ENCODE measurements at places on chromosomes 2 and 18.
A peak's percentile ranks its signal among the peaks of the same experiment; 100 is the strongest.

GRCh38 chr2:678964-679363, 1.8 kb upstream of the TMEM18 start:
- DNase-seq: no peak

- peak; percentile 82 for DNase-seq
Observed at GRCh38 chr2:144516981-144517865, 2.7 kb downstream of the ZEB2 start.

DNA sequence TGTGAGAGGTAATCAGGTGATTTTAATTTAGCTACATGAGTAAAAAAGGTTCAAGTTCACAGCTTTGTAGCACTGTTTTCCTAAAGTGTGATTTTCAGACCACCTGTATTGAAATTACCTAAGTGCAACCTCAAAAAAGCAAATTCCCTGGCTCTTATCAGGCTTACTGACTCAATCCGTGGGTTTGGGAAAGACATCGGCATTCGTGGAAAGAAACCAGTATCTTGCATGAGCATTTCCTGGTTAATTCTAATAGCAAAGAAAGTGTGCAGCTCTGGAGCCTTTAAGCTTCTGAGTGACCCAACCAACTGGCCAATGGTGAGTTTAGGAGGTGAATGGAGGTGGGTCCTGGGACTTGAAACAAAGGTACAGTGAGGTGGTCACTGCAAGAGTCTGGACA, 300.9 kb downstream of the NBAS start:
- DNase-seq: no peak

DNA sequence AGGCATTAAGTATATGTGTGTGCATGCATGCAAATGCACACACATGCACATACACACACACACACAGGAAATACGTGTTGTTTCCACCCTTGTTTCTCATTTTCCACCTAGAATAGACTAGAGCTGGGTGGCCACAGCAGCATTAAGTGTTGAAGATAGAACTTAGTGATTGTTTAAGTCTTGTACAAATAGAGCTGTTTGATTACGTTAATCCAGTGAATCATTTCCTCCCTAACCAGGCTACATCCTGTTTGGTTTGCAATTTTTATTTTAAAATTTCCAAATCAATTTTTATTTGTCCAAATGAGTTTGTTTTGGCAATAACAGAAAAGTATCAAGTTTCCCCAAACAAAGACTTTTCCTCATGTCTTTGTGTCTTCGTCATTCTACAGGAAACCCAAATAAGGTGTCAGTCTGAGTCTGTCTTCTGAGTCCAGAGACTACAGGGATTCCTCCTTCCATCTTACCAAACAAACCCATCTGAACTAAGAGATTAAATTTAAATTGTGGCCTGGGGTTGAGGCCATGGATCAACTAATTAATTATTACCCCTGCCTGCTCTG, 74.6 kb upstream of the GALNT5 start:
- no peak for DNase-seq

Data from activated CD4-positive, alpha-beta T cell treated with anti-CD3 and anti-CD28 coated beads, Interleukin-2, amount 50 U/mL, for 16 hours (primary cell).